ENCODE measurements at places on chromosomes 3 and 15.
A peak's percentile ranks its signal among the peaks of the same experiment; 100 is the strongest.

DNA sequence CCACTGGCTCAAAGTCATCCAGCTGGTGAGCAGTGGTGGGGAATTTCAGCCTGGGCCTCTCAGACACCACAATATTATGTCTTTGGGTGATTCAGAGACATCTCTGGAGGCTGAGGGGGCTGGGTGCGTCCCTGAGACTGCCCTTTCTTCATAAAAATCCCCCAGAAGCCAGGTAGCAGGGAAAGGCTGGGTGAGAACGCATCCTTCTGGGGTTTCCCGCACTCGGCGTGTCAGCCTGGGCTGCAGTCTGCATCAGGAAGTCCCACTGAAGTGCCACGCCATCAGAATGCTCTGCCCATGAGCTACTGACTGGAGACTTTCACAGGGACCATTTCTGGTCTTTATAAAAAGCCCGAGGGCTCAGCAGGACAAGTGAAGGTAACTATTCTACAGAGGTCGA lies 148.8 kb upstream of the SLC6A11 start:
- DNase-seq = no peak

DNA sequence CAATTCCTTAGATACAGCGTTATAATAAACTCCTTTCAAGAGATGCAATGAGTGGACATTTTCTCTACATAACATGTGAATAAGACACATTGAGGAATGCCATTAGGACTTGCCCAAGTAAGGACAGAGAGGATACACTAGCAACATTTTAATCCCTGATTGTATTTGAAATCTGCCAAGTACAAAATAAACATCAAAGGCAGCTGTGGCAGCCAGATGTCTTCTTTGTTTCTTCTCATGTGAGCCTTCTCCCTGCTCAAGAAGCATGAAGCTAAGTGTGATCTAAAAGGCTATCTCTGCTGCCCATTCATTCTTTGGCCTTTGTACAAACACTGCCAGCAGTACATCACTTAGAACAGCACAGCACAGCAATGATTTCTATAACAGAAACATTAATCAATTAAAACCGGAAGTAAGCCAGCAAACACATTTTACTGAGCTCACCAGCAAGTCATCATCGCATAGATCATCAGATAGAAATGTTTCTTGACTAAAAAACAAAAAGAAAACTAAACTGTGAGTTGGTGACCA lies 364.0 kb downstream of the CNTN6 start:
- no peak for DNase-seq

- no peak for DNase-seq
Observed at GRCh38 chr3:150874666-150875219, 30.5 kb downstream of the MINDY4B start.

- DNase-seq = peak; percentile 92
Observed at GRCh38 chr3:30347679-30348216, 258.7 kb upstream of the TGFBR2 start.

- no peak for DNase-seq
Observed at GRCh38 chr3:155420881-155421486, 127.5 kb upstream of the STRIT1 start.

- DNase-seq = no peak
Observed at GRCh38 chr3:170511371-170511770, 74.5 kb downstream of the SLC7A14 start.

- peak; percentile 66 for DNase-seq
Observed at GRCh38 chr3:173826901-173827609, 429.5 kb downstream of the NLGN1 start.

GRCh38 chr15:70494852-70495571 lies 268.3 kb downstream of the UACA start:
- peak; percentile 96 for DNase-seq

- peak; percentile 41 for DNase-seq
Observed at GRCh38 chr3:38960953-38961622, 90.7 kb downstream of the SCN11A start.

Data from IMR-90 (cell line).